ENCODE measurements at places on chromosomes 1 and 21.

- DNase-seq: no peak
These were observed 653.9 kb downstream of the LTN1 start for GRCh38 chr21:28338701-28339305.

- no peak for DNase-seq
These were observed 14.0 kb downstream of the DCST2 start for GRCh38 chr1:155019377-155020245.

DNA sequence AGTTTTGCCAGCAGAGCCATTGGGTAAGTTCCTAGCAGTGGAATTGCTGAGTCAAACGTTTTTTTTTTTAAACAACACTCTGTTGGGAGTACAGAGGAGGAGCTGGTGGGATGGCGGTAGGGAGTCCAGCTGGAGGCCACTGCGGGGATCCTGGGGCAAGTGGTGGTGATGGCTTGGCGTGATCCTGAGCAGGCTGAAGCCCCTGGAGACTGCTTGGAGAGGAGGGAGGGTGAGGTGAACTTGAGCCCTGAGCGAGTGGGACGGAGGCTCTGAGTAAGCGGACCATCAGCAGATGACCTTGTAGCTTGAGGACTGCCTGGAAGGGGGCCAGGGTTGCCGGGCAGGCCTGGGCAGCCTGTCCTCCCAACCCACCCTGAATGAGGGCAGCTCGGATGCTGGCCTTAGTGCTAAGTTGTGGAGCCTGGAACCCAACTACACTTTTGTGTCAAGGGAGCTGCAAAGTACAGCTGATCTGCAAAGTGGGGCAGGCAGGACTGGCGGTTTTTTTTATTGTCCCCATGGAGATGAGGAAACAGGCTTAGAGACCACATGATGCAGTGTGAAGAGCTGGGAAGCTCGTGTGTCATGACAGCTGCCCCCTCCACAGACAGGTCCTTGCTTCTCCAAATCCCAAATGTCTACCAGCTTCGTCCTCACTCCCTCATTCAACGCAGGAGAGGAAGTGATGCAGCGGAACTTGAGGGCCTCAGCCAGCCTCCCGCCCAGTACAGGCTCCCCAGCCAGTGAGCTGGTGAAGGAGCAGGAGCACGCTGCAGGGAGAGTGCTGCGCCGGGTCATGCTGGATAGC lies 20.2 kb downstream of the MRPL37 start:
- no peak for DNase-seq

- DNase-seq: no peak
These were observed 135.7 kb upstream of the PROX1 start for GRCh38 chr1:213852107-213852506.

DNA sequence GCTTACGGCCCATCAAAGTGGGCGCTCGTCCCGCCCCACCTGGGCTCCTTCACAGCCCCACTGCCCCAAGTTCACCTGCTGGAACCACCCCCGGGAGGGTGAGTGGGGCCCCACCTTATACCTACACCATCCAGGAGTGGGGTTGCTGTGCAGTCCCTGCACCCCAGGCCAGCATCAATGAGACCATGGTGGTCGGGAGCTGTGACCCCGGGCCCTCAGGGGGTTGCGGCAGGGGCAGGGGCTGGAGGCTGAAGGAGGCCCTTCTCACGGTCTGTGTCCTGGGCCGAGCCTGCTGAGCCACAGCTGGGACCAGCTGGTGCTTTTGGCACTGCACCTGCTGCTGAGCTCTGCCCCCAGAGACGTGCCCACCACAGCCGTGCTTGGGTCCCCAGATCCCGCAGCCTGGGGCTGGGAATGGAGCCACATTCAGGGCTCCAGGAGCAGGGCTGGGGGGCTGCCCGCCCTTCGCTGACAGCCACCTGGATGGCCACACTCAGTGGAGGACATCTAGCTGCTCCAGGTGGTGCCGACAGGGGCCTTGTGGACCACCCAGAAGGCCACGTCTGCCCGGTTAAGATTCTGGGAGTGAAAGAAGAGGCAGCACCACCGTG lies 17.4 kb downstream of the ACTRT2 start:
- DNase-seq: no peak

Measured in stimulated activated CD8-positive, alpha-beta memory T cell treated with anti-CD3 and anti-CD28 coated beads, Interleukin-2, amount 100 ng/mL, for 1 hour (primary cell).